ENCODE measurements at places on chromosomes 16 and 17. TPM values are rescaled to one million over a fixed set of nuclear protein-coding genes. Genes with fewer than 3 reads are reported as not detected.

GRCh38 chr17:18230288-18231141 is 5.1 kb downstream of the LLGL1 start:
- no peaks in the 10 kb centered on the region for H3K27me3 ChIP-seq
- H3K36me3 ChIP-seq = peaks cover 11% of the 10 kb centered on the region
- no peak overlapping the region for H3K4me3 ChIP-seq
- peaks cover 16% of the 10 kb centered on the region for H3K4me1 ChIP-seq
- no peak for DNase-seq
- H3K27ac ChIP-seq = no peak overlapping the region

The FADS6 gene
- not detected for polyA plus RNA-seq

GRCh38 chr16:62035115-62036092 is 834 bp downstream of the CDH8 start:
- peaks cover 40% of the 10 kb centered on the region for H3K27me3 ChIP-seq
- no peaks in the 10 kb centered on the region for H3K4me1 ChIP-seq
- DNase-seq = peak; percentile 38
- H3K36me3 ChIP-seq = no peaks in the 10 kb centered on the region
- no peak overlapping the region for H3K27ac ChIP-seq

DNA sequence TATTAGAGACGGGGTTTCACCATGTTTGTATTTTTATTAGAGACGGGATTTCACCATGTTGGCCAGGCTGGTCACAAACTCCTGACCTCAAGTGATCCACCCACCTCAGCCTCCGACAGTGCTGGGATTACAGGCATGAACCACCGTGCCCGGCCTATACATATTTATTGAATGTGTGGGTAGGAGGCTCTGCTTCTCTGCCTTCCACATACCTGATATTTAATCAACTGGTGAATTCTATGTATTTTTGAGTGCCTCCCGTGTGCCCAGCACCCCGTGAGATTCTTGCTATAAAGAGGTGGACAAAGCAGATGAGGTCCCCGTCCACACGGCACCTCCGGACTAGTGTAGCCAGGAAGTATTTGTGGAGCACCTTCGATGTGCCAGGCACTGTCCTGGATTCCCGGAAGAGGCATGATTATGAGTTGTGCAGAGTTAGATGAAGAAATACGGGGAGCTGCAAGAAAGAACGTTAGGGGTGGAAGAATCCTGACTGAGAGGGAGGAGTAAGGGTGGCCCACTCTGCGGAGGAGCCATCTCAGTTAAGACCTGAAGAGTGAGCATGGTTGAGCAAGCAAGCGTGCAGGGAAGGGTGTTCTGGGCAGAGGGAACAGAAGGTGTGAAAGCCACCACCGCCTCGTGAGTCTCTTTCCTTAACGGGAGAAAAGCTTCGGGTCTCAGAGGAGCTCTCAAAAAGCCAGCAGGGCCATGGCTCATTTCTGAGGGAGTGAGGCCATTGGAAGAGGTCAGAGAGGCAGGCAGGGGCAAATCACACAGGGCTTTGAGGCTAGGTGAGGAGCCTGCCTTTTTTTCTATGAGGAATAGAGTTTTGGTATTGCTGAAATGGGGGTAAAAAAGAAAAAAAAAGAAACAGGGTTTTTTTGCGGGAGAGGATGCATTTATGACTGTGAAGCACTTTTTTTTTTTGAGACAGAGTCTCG is 21.2 kb downstream of the CRISPLD2 start:
- H3K36me3 ChIP-seq = no peaks in the 10 kb centered on the region
- peaks cover 25% of the 10 kb centered on the region for H3K4me1 ChIP-seq
- H3K4me3 ChIP-seq = no peak overlapping the region

DNA sequence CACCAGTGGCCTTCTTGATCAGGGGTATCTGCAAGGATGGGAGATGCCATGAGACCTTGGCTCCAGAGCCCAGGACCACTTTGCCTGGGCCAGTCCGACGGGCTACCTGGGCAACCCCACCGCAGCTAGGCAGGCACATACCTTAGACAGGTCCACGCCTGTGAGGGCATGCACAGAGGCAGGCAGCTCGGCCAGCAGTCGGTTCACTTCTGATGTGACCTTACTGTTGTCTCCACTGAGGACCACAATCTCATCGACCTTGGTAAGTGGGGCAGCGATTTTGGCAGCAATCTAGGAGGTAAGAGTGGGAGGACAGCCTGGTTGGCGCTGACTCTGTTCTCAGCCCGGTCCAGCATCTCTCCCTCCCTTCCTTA is 17.0 kb downstream of the FLOT2 start:
- DNase-seq = no peak
- H3K4me1 ChIP-seq = no peaks in the 10 kb centered on the region
- no peaks in the 10 kb centered on the region for H3K27me3 ChIP-seq
- H3K27ac ChIP-seq = no peak overlapping the region
- H3K4me3 ChIP-seq = no peak overlapping the region

- H3K36me3 ChIP-seq = no peaks in the 10 kb centered on the region
- no peaks in the 10 kb centered on the region for H3K27me3 ChIP-seq
- H3K4me3 ChIP-seq = no peak overlapping the region
- DNase-seq = no peak
- no peak overlapping the region for H3K27ac ChIP-seq
- no peaks in the 10 kb centered on the region for H3K4me1 ChIP-seq
Measured at GRCh38 chr17:74427763-74428153, 4.1 kb upstream of the GPRC5C start.

- no peak overlapping the region for H3K27ac ChIP-seq
- H3K4me3 ChIP-seq = no peak overlapping the region
- no peaks in the 10 kb centered on the region for H3K36me3 ChIP-seq
- H3K4me1 ChIP-seq = no peaks in the 10 kb centered on the region
- DNase-seq = no peak
- no peaks in the 10 kb centered on the region for H3K27me3 ChIP-seq
Measured at GRCh38 chr17:21113049-21113690, 13.6 kb upstream of the DHRS7B start.

- no peak for DNase-seq
- H3K27me3 ChIP-seq = no peaks in the 10 kb centered on the region
- H3K27ac ChIP-seq = no peak overlapping the region
- peaks cover 6% of the 10 kb centered on the region for H3K36me3 ChIP-seq
- peaks cover 6% of the 10 kb centered on the region for H3K4me1 ChIP-seq
Measured at GRCh38 chr17:34259146-34259545, 4.1 kb downstream of the CCL2 start.

The HOXB8 gene
- polyA plus RNA-seq = not detected

DNA sequence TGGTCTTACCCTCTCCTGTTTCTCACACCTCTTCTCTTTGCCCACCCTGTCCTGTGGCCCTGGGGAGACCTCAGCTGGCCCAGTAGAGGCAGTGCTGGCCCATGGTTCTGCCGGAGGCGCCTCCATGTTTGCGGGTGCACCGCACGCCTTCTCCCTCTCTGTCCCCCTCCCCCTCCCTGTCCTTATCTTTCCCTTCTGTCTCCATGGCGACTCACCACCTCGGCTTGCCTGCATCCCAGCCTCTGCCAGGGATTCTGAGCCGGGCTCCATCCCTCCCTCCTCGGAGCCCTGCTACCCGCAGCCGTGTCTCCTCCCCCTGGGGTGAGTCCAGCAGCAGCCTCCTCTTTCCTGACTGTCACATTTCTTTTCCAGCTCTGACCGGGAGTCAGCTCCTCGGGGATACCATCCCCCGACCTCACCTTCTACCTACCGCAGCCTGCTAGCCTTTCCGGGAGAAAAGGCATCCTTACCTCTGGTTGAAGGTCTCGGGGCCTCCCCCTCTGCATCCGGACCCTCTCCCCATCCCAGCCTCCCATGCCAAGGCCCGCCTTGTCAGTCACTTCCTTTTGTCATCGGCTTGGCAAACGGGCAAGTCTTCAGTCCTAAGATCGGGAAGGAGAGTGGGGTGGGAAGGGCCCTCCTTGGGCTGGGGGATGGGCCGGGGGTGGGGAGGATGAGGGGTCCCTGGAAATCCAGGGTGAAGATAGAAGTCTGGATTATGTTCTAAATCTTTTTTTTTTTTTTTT is at the start of gene RNF112:
Gene RNF112 (plus strand): TSS at position 358 of the 746 bp plus-strand sequence. CDS start 177 bp downstream, at position 535.
- peaks cover 40% of the 10 kb centered on the region for H3K4me1 ChIP-seq
- peak; percentile 92 for DNase-seq
- no peaks in the 10 kb centered on the region for H3K27me3 ChIP-seq

DNA sequence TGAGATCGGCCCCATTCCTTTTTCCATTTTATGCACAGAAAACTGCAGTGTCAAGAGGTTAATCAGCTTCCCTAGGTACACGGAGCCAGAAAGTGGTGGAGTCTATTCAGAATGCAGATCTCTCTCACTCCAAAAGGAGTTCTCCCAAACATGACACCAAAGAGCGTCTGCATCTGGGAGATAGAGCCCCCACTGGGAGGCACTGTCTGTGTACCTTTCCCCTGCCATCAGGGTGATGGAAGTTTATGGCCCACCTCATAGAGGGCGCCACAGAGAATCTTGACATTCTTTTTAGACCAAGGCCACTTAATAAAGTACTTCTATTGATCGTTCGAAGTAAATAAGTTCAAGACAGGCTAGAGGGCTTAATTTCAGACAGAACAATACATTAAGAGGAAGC is 493.7 kb upstream of the ERCC4 start:
- H3K27me3 ChIP-seq = no peaks in the 10 kb centered on the region
- H3K4me1 ChIP-seq = no peaks in the 10 kb centered on the region
- no peak overlapping the region for H3K4me3 ChIP-seq
- H3K27ac ChIP-seq = no peak overlapping the region

DNA sequence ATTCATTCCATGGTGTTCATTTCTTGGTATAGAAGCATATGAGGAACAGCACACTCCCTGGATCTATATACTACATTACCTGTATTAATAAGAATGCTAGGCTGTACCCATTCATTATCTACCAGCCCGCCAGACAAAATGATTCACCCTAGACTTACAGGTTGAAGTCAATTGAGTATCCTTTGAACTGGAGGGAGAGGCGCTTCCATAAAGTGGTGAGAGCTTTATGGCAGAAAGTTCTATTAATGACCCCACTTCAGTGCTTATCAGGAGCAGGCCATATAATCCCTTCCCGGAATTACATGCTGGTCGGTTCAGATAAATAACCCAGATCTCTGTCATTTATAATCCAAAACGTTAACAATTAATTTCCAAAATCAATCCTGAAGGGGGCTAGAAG is 44.5 kb upstream of the TOX3 start:
- no peaks in the 10 kb centered on the region for H3K27me3 ChIP-seq
- no peak for DNase-seq
- no peaks in the 10 kb centered on the region for H3K36me3 ChIP-seq

GRCh38 chr16:15976929-15977637 is 27.7 kb downstream of the ABCC1 start:
- no peaks in the 10 kb centered on the region for H3K27me3 ChIP-seq
- H3K4me1 ChIP-seq = no peaks in the 10 kb centered on the region
- DNase-seq = no peak
- no peak overlapping the region for H3K27ac ChIP-seq

DNA sequence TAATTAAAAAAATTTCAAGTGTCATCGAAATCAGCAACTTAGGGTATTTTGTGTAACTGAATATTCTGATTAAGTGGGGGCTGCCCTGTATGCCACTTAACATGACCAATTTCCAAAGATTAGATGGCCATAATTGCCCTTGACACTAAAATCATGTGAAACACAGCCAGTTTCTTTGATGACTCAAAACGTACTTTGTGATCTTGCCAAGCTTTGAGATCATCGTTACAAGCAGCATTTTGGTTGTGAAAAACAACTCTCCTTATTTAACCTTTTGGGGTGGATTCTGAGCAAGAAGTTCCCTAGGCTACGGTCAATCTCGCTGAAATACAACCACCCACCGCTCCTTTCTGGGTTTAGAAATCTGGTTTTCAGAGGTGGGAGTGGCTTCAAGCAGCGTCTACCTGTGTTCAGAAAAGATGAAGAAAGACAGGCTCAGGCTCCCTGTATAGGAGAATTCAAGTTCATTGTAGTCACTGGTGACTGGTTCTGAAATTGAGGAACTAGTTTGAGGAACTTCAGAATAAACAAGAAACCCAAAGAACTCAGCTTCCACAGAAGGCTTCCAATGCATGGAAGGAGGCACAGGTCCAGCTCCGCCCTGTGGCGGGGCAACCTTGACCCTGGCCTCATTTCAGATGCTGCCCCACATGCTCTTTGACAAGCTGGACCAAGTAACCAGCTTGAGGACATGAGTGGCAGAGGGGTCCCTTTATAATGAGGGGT is 9.4 kb downstream of the MAP3K14 start:
- no peak for DNase-seq
- H3K27ac ChIP-seq = peak overlapping the region; percentile 48
- no peak overlapping the region for H3K4me3 ChIP-seq
- H3K27me3 ChIP-seq = no peaks in the 10 kb centered on the region
- H3K4me1 ChIP-seq = peaks cover 48% of the 10 kb centered on the region

- H3K4me3 ChIP-seq = no peak overlapping the region
- H3K4me1 ChIP-seq = no peaks in the 10 kb centered on the region
- H3K36me3 ChIP-seq = no peaks in the 10 kb centered on the region
- H3K27ac ChIP-seq = no peak overlapping the region
- DNase-seq = no peak
Measured at GRCh38 chr16:80622007-80622406, 81.2 kb downstream of the DYNLRB2 start.

The ADCY9 gene
- polyA plus RNA-seq = 5.2 TPM

DNA sequence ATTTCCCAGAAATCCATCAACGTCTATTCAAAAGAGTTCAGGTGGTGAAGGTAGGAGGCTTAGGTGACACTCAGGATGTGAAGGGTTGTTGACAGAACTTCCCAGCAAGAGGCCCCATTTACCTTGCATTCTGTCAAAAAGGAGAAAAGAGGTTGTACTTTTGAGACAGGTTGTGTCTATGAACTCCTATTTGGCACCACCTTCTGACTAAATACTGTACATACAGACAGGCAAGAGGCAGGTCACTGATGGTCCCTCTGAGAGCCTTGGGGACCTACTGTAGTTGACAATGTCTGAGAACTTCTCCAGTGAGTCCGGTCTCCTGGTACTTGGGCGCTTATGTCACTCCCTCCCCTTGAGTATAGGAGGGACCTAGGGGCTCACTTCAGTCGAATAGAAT is 479.3 kb upstream of the ZFHX3 start:
- no peaks in the 10 kb centered on the region for H3K36me3 ChIP-seq
- H3K4me3 ChIP-seq = no peak overlapping the region
- DNase-seq = no peak
- no peaks in the 10 kb centered on the region for H3K4me1 ChIP-seq
- no peaks in the 10 kb centered on the region for H3K27me3 ChIP-seq
- no peak overlapping the region for H3K27ac ChIP-seq

- H3K27ac ChIP-seq = no peak overlapping the region
- no peak for DNase-seq
- H3K36me3 ChIP-seq = peaks cover 9% of the 10 kb centered on the region
Measured at GRCh38 chr17:39926135-39926587, 1.2 kb downstream of the ORMDL3 start.

DNA sequence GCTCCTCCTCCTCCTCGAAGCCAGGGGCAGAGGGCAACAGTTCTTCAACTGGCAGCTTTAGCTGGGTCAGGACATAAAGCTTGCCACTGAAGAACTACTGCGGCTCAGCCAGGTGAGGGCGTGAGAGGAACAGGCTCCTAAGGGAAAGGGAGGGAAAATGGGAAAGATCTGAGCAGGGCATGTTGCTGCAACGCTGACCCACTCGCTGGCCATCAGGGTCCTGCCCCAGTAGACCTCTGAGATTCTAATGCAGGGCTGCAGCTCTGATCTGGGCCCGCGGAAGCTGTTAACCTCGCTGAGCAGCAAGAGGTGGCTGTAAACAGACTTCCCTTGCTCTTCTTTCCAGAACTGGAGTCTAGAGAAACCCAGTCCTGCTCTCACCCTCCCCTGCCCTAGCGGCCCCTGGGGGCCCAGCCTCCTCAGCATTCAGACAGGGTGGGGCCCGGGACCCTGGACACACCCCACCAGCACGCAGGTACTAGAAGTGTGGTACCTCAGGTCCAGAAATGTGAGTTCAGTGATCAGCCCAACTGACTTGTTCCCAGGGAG is 3.8 kb upstream of the TLCD2 start:
- peak; percentile 62 for DNase-seq
- H3K4me3 ChIP-seq = peak overlapping the region; percentile 95
- peak overlapping the region; percentile 77 for H3K27ac ChIP-seq
- peaks cover 26% of the 10 kb centered on the region for H3K36me3 ChIP-seq
- H3K27me3 ChIP-seq = no peaks in the 10 kb centered on the region
